ENCODE measurements at places on chromosomes 16 and 17.
A peak's percentile ranks its signal among the peaks of the same experiment; 100 is the strongest.

DNA sequence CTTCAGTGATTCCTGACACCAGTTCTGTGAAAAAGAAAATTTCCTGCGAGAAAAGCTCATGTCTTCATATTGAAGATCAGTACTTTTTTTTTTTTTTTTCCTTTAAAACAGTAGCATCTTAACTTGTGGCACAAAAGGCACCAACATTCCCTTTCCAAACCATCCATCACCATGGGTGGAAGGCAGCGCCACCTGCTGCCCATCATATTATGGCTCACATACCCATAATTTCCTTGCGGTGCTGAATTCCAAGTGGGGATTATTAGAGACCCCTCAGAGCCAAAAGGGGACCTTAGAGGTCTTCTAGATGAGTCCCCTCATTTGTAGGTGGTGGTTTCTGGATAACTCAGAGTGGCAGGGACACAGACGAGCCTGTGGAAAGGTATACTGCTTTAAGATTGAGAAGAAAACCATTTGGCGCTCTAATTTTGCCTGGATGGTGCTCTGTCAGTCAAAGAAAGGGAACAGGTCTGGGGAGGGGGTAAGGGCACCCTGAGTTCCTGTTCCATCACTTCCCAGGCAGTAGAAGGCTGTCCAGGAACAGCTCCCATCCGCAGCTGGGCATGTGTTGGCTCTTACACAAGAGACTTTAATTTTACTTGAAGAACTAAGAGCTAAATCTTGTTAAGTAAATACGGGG lies 7.9 kb upstream of the SOST start:
- DNase-seq = peak; percentile 79

DNA sequence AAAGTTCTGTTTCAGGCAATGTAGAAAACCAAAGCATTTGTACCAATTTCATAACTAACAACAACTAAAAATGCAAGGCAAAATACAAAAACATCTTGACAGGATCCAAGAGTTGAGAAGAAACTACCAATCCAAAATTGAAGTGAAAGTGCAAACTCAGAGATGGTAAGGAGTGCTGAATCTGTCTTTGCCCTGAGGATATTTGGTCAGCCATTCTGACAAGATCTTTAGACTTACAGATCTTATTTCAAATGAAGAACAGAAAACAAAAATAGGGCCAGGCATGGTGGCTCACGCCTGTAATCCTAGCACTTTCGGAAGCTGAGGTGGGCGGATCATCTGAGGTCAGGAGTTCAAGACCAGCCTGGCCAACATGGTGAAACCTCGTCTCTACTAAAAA lies 412.8 kb downstream of the ZFHX3 start:
- no peak for DNase-seq

- no peak for DNase-seq
These were observed 6.1 kb upstream of the PDP2 start for GRCh38 chr16:66874079-66874775.

GRCh38 chr17:27579304-27579703 lies 51.7 kb upstream of the LGALS9 start:
- DNase-seq = no peak

- peak; percentile 48 for DNase-seq
These were observed 194.7 kb upstream of the MPHOSPH6 start for GRCh38 chr16:82364690-82365089.

DNA sequence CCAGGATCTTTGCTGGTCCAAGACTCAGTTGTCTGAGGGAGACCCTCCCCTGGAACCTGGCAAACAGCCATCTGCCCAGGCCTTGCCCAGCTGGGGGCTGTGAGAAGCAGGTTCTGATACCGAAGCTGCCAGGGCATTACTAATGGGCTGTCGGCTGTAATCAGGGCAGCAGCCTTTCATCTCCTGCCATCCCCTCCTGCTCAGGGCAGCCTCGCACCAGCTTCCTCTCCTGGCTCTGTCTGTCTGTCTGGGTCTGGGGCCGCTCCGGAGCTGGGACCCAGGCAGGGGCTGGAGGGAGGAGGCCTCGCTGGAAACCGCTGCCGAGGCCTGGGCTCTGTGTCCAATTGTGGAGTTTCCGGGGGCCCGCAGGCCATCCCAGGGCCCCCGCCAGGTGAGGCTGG lies 21.6 kb upstream of the BRD7 start:
- no peak for DNase-seq

GRCh38 chr17:6464446-6465041 lies 20.3 kb downstream of the PIMREG start:
- DNase-seq = no peak

DNA sequence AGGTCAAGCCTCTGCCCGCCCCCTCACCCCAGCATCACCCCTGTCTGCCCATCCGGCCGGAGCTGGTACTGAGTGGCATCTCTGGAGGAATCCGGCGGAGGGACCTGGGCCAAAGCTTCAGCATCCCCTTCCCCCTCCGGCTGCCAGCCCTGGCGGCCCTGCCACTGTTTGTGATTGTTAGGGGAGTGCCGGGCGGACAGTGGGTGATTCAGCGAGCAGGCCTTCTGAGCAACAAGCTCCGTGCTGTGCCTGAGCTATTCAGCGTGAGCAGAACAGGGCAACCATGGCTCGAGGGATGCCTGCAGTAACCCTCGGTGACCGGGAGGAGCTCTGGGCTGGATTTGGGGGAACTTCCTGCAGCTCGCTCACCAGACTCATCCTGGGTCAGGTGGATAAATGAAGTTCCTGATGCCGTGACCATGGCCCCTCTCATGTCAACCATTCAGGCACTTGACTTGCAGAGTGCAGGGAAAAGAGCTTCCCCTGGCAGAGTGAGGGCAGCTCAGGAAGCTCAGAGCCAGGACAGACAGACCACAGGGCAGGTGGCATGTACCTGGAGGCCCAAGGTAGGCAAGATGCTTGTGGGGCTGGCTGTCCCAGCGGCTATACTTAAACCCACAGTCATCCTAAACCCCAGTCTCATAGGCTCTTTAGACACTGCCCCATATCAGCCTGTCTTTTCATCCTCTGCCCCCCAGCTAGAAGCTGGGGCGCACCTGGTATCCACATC lies 24.3 kb upstream of the MLKL start:
- DNase-seq = no peak

DNA sequence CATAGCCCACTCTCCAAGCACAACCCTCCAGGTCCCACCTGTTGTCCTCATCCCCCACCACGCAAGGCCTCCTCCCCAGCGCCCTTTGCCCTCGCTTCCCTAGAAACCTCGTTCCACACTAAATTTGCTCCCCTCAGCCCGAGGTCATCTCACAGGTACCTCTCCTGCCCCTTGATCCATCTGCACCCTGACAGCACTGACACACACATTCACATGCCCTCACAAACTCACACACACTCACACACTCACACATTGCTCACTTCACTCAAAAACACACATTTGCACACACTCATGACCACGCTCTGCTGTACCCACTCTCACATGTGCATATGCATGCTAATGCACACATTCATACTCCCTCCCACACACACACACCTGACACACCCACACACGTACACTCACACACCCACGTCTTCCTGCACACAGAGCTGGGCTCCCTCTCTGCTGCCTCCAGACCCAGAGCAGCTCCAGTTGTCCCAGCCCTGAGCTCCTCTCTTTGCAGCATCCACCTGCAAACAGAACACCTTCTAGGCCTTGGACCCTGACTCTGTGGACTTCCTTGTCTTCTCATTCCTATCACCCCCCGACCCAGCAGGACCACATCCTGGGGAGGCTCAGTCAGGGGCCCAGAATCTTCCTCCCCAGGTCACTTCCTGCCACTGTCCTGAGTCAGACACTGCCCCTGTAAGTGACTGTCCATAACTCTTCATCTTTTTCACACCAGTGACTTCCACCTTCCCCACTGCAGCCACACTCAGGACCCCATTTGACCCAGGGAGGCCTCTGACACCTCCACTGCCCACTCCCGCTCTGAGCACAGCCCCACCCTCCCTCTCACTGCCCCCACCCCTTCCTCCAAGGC lies 4.9 kb downstream of the ASGR2 start:
- no peak for DNase-seq

DNA sequence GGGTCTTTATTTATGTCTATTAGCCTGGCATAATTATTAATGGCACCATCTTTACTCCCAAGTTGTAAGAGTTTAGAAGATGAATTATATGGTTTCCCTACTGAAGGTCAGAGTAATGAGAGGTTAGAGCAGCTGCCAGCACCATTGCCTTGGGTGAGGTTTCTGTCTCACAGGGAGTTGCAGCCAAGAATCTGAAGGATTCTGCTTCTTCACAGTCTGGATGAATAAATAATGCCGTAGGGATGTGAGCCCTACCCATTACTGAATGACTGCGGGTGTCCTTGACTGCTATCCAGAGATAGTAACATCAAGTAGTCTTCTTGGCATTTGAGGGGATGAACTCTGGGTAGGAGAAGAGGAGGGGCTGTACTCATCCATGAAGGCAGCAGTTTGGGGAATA lies 52.8 kb upstream of the SMIM36 start:
- DNase-seq = no peak

GRCh38 chr17:28941251-28941650 lies 10.1 kb downstream of the PHF12 start:
- DNase-seq = no peak

DNA sequence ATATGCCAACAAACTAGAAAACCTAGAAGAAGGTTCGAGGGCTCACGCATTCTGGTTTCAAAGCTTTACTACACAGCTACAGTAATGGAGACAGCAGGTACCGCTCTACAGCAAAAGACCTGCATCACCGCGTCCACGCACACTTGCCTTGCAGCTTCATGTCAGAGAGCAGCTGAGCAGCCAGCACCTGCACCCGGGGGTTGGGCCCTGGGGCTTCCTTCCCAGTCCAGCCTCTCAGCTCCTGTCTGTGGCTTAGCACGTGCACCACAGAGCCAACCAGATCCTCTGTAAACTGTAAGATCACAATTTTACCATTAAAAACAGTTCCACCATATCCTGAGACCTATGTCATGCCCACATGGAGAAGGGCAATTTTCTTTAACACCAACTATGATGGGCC lies 15.3 kb downstream of the MEAK7 start:
- no peak for DNase-seq

- no peak for DNase-seq
These were observed 206.9 kb downstream of the WWOX start for GRCh38 chr16:78306361-78306760.

GRCh38 chr17:34840750-34841149 lies 120.5 kb downstream of the CCT6B start:
- no peak for DNase-seq

DNA sequence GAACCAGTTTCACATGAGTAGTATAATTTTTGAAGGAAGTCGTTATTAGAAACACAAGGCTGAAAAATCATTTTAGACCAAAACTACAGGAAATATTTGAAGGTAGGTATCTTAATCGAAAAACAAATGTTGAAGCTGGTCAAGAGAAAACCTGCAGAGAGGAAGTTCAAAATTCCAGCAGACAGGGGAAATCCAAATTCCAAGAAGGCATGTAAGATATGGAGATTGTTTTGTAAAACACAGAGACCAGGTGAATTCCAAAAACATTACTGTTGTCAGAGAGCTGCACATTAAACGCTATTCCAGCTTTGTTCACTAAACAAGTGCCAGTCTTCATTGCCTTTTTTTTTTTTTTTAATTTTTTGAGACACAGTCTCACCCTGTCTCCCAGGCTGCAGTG lies 38.4 kb downstream of the ADAMTS18 start:
- DNase-seq = no peak

DNA sequence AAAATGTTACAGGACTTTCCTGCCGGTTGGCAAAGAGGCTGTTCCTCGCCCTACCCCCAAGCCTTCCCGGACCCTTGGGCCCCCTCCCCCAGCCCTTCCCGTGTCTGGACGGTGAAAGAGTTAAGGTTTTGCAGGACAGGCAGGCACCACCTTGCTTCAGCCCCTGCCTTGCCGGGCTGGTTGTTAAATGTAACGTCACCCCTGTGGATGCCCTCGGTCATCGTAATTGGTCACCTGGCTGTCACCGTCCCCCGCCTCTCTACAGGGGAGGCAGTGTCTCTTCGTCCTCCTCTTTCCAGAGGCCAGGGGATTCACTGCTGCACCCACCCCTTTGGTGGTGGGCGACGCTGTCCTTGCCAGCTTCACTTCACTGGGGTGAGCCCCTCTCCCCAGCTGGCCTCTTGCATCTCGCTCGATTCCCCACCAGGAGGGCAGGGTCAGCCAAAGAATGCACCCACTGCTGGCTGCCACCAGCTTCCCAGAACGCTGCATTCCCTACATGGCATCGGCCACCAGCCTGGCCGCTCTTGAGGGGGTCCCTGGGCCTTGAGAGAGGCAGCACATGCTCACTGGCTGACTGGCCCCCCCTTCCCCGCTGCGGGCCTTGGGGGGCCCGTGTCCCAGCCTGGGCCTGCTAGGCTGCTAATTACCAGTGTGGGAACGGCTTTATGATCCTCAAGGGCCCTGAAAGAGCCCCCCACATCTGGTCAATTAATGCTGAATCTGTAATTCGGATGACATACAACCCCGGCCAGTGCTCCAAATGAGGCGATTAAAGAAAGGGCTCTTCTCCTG lies 25.2 kb upstream of the GSE1 start:
- DNase-seq = no peak

- DNase-seq = no peak
These were observed 391.9 kb upstream of the TNRC6C start for GRCh38 chr17:77566566-77567138.

DNA sequence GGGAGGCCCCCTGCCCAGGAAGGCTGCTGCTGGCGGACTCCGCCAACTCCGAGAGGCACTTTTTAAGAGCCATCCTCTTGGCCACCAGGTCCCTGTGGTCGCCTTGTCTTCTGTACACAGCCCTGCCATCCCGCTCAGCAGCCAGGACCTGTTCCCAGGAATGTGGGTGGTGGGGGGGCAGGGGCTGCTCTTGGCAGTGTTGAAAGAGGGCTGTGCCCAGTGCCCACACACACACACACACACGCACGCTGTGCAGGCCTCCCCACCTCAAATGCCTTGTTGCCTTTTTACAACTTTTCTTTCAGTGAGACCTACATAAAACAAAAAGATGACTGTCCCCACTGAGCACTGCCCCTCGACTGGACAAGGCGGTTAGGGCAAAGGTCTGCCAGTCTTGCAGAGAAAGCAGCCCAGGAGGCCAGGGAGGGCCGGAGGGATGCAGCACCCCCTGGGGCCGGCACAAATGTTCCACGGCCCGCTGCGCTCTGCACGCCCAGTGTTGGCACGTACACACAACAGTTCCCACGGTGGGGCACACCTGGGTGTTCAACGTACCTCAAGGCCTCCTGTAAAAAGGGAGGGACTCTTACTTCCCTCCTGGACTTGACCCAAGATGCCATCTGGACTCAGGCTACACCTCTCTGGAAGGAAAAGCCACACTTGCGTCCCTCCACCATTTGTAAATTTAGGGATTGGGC lies 18.5 kb upstream of the PITPNA start:
- DNase-seq = no peak

- DNase-seq = no peak
These were observed 12.2 kb downstream of the CX3CL1 start for GRCh38 chr16:57384248-57385070.

GRCh38 chr17:78879635-78880186 lies 23.3 kb downstream of the CEP295NL start:
- DNase-seq = no peak

All from DMS53 (cell line).